EL (cell line): ENCODE measurements at places on chromosomes 1 and 21.

DNA sequence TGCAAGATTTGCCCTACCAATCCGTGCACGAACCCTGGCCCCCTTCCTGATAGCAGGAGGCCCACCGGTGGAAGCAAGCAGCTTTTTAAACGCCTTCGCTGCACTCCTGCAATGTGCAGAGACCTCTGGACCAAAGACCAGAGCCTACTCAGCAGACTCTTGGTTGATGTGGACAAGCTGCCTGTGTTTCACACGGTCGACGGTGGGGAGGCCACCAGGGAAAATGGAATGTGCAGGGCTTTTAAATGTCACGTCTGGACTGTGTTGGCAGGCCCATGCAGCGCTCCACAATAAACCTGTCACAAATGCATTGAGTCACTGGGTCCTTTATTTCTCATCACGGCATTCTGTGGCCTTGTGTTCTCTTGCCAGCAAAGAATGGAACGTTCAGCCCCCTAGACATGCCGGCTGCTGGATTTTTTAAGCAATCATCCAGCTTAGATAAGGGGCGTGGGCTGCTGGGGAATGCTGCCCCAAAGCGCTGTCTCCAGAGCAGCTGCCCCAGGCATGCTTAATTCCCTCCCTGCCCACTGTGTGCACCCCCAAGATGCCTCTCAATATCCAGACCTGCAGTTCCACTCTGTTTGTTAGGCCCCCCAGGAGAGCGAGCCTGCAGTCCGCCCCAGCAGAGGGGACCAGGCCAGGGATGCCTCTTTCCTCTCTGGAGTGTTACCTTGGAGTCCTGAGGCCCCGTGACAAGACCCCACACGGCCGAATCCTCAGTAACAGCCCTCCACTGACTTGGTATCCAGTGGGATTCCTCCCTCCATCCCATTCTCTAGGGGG lies 71.3 kb downstream of the ATP5PO start:
- DNase-seq = peak; percentile 47

GRCh38 chr1:182441719-182442118 lies 8.2 kb upstream of the RGSL1 start:
- no peak for DNase-seq

DNA sequence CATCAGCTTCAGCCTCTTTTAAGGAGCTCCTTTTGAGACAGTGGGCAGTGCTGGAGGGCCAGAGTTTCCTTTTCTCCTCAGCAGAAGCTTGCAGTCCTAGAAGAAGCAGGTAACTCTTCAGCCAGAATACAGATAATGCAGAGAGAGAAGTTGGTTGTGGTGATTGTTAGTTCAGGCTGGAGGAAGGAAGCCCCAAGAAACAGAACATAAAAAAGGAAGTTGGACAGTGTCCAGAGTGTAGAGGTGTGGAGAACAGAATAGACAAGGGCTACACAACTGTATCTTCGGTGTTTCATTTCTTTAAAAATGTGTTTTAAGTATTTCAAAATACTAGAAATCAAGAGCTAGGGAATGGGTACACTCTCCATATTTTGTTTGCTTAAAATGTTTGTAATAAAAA lies 6.4 kb upstream of the TACSTD2 start:
- DNase-seq = peak; percentile 21

DNA sequence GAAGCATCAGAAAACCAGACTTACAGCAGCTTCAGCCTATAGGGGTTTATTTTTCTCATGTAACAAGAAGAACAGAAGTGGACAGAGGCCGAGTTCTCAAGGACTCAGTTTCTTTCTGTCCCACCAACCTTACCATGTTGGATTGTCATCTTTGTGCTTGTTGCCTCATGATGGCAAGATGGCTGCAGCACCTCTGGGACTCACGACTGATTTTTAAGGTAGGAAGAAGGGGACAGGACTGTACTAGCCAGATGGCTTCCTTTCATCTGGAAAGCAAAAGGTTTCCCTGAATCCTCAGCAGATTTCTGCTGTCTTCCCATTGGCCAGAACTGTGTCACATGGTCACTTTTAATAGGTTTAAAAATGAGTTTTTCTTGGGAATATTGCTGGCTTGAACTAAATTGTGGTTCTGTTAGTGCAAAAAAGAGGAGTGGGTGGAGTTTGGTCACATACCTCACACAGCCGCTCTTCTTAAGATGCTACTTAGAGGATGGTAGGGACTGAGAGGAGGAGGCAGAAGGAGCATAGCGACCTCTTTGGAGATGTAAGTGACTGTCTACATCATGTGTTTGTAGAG lies 48.1 kb upstream of the ENAH start:
- DNase-seq = peak; percentile 15

DNA sequence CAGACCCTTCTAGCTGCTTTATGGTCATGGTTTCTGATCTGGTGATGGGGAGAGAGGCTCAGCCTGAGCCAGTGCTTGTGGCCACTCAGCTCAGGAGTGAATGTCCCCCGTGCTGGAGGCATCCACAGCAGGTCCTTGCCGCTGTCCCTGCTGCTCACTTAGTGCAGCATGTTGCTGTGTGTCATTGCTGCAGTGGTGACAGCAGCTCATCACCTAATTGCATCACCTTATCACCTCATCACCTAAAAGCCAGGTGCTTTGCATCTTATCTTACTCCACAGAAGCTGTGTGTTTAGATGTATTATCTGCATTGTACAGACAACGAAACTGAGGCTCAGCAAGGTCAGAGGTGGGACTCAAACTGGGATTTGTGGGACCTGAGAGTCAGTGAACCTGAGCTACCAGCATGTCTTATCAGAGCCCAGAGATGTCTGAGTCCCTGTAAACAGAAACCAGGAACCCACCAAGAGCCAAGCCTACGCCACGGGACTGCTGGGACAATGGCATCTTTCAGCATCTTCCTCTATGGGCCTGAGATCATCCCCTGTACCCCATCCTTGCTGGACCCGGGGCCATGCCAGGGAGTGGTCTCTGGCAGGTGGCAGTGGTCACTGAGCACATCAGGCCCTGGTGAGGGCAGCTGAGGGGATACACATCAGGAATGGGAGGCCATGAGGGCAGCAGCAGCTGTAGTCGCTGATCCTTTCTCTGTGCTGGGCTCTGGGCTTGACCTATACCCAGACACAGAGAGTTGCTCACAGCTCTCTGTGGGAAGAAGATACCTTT lies 6.5 kb downstream of the PODN start:
- no peak for DNase-seq

DNA sequence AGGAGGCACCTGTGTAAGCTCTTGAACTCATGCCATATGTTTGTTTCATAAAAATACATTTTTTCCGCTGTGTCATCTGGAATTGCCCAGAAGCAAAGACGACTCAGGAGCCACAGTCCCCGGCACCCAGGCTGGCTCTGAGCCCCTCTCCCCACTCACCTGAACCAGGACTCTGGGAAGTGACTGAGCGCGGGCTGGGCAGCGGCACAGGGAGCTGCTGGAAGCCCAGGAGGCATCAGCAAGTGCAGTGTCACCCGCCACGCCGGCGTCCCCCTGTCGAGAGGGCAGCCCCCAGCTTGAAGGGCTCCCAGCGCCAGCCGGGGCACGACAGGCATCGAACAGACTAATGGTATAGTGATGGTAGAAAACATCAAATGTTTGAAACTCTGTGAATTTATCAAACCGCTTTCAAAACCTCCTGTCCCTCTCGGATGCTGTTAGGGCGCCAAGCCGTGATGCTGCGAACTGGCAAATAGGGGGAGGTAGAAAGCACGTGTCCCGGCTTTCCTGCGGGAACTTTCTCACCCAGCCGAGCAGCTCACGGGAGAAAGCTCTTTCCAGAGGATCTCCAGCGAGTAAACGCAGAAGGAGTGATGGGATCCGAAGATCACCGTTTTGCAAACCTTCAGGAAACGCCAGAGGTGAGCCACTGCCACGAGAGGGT lies 57.8 kb upstream of the COL18A1 start:
- no peak for DNase-seq

GRCh38 chr1:210231846-210232510 lies 618 bp upstream of the SERTAD4 start:
- DNase-seq = peak; percentile 43

- DNase-seq = no peak
These were observed 44.9 kb upstream of the SLC30A10 start for GRCh38 chr1:219973213-219973612.

DNA sequence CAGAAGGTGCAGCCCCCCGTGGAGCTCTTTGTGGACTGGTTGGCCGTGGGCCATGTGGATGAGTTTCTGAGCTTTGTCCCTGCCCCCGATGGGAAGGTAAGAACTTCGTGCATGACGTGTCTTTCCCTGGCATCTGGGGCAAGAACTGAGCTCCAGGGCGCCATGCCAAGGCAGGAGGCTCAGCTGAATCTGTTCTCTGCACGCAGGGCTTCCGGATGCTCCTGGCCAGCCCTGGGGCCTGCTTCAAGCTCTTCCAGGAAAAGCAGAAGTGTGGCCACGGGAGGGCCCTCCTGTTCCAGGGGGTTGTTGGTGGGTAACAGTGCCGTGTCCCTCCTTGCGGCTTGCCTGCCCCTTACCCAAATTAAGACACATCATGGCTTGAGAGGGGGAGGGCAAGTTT lies 27.7 kb downstream of the PADI3 start:
- DNase-seq = peak; percentile 61

DNA sequence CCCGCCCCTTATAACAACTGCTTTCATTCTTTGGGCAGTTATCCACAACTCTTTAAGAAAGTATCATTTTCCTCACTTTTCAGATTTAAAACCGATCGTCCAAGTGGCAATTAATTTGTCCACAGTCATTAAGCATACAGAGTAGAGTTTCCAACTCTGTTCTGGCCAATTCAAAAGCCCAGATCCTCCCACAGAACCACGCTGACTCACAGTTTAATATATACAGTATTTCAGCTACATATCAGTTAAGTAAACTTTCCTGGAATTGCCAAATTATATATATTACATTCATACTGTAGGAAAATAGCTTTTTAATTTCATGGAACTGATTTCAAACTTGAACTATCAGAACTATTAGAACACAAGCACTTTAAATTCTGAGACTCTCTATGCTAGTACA lies 163.8 kb upstream of the ESRRG start:
- DNase-seq = no peak

GRCh38 chr1:230268371-230269170 lies 157.6 kb downstream of the PGBD5 start:
- peak; percentile 65 for DNase-seq

DNA sequence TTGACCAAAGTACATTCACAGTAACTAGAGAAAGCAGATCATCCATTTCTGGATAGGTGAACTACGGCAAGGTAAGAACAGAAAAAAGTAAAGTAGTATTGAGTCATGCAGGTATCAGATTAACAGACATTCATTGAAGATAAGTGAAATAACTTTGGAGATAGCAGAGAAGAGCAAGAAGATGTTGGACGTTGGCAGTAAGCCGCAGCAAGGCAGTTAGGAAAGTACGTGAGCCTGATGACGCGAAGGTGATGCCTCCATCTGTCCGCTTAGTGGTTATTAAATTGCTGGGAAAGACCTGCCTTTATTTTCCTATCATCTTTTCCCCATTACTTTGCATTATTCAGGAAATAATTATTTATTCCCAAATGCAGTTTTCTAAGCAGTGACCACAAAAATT lies 24.9 kb upstream of the KIAA1614 start:
- no peak for DNase-seq

GRCh38 chr1:13926556-13926955 lies 226.6 kb downstream of the PRDM2 start:
- no peak for DNase-seq

GRCh38 chr1:101002551-101002950 lies 23.0 kb downstream of the DPH5 start:
- peak; percentile 65 for DNase-seq

GRCh38 chr1:235015291-235015985 lies 113.2 kb downstream of the TOMM20 start:
- DNase-seq = no peak

DNA sequence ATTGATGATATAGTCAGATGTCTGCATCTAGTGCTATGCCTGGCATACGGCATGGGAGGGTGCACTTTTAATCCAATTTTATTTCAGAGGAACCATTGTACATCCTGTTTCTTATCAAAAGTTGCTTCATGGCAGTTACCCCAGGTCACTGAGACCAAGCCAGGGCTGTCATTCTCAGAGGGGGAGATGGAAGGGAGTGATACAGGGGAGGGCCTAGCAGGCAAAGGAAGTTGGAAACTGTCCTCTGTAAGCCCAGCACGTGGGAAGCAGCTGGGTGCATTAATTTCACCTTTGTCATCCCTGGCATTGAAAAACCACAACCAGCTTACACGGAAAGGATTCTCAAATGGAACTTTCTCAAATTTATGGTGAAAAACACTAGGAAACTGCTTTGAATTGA lies 458.7 kb upstream of the ADAMTS5 start:
- peak; percentile 88 for DNase-seq

DNA sequence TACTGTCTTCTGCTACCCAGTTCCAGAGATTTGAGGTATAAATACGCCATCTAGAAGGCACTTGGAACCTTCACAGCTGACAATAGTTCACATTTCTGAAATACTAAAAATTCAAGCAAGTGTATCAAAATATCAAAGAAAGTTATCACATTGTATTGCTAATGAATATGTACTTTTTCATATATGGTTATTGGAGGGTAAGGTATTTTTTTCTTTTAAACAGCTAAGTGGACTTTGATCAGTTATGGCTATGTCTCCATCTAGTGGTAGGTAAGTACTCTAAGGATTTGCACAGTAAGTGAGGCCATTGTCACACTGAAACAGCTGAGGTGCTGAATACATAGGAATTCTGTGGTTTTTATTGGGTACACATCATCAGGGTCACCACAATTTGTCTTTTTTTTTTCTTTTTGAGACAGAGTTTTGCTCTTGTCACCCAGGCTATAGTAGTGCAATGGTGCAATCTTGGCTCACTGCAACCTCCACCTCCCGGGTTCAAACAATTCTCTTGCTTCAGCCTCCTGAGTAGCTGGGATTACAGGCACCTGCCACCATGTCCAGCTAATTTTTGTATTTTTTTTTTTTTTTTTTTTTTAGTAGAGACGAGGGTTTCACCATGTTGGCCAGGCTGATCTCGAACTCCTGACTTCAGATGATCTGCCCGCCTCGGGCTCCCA lies 49.1 kb upstream of the CR2 start:
- peak; percentile 65 for DNase-seq

DNA sequence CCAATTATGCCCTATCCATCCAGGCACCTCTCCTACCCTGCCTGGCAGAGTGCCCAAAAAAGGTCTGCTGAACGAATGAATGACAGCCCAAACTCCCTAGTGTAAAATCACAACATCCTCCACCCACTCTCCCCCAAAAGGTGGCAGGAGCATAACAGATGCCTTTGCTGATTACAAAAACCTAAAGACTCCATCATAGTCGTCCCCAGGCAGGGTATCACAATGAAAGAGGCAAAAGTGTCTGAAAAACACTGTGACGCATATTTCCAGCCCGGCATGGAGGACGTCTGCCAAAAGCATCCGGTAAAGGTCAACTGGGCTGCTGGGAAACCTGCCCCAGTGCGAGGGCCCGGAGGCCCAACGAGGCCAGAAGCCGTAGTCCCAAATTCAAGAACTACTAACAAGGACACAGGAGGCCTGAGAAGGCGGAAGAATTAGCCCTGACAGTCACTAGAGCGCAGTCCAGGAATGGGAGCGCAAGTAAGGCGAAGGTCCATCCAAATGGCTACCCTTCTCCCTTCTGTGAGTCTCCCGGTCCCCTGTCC lies 576 bp downstream of the SMIM12 start:
- peak; percentile 42 for DNase-seq
